ENCODE measurements at places on chromosomes 3 and 15.

- DNase-seq: no peak
These were observed 31.9 kb downstream of the SLMAP start for GRCh38 chr3:57787867-57788623.

DNA sequence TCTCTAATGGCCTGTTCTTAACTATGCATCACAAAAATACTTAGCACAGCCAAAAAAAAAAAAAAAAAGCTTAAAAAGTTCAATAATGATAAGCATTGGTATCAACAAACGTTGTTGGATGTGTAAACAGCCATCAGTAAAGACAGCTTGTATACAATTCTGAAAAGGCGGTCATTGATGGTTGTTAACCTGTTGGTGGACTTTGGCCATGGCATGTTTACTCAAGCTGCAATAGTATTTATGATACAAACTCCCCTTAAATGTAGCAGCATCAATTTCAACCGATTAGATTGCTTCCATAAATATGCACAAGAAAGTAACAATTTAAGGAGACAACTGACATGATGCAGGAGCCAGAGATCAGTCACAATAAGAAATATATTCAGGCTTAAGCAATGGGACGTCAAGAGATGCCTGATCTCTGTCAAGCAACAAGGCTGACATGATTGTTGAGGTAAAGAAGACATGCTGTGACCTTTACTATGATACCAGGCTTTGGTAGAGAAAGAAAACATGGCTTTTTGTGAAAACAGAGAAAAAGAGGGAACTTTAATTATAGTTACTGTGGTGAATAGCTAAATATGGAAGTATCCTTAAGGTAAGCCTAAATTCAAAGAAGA lies 14.2 kb upstream of the SLC7A14 start:
- DNase-seq: no peak

GRCh38 chr15:57324944-57325679 lies 51.2 kb upstream of the CGNL1 start:
- DNase-seq: peak; percentile 40

- no peak for DNase-seq
These were observed 14.2 kb downstream of the IFT80 start for GRCh38 chr3:160384639-160385318.

DNA sequence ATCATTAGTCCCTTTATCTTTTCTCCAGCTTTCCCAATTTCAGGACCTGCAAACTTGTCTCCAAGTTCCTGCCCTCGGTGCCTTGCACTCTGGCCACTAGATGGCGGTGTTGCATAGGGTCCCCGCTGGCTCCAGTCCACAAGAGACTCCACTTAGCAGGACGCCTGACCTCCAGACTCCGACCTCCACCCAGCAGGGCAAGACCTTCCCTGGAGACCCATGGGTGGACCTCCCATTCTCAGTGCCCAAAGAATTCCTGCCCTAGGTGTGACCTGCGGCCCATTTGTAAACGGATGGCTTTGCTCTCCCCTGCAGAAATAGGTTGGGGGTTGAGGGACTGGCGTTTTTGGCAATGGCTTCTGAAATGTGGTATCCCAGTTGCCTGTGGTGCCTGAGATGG lies 82.6 kb downstream of the LSM3 start:
- peak; percentile 95 for DNase-seq
